ENCODE measurements at places on chromosomes 16 and 17.

DNA sequence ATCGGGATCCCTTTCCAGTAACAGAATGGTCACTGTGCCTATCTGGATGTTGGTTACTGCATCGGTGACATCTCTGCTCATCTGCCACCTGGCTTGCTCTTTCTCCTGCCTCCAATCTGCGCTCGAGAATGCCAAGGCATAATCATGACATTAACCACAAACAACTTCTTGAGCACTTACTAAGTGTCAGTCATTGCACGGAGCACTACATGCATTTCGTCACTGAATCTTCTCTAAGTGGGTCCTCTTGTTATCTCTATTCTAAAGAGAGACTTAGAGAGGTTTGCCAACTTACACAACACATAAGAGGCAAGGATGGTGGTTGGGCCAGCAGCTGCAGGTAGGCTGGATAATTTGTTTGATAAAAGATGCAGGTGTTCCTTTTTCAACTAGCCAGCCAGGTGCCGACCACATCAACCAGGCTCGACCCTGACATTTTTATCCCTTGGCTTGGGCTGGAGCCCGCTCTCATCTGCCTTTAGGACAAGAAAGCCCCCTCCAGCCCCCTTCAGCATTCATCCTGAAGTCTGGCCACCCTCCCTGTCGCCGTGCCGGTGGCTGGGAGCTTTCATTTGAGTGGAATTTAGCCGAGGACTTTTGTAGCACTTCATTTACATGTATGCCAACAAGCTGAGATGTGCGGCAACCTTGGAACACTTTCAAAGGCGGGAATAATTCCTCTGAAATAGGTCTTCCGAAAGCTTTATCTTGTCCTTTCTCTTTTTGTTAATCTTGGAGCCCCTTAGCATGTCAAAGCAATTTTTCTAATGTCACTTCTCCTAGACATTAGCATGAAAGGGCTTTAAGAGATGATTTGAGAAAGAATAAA lies 89.3 kb upstream of the NKD1 start:
- no peak for DNase-seq

DNA sequence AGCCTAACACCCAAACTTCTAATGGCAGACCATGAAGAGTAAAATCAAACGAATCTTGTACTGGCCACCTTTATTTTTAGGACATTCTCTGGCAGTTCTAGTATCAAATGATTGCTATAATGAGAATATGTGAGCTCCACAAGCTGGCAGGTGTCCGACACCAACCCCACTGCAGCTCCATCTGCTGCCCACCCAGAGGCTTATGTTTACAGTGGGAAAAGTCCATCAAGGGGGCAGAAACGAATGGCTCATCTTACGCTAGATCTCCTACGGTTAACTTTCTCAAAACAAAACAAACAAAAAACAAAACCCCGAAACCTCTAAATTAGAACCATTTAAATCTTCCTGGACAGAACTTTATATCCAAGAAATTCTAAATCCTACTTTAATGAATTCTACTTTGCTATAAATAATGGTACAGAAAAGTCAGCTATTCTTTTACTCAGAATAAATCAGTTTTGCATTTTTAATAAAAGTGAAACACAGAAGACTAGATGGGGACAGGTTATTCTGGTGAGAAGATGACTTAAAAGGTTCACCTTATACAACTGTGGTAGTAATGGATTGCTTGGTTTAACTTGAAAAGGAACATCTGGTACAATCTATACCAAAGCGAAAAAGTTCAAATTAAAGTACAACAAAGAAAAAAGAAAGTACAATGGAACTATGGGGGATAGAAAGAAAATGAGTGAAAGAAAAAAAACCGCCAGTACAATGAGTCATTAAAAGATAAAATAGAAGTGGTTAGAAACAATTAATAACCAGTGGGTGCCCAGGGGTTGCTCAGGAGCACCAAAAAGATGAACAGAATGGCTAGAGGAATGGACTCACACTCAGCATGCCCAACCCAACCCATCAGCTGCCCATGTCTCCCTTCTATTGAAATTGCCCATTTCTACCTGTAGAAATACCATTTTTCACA lies 40.2 kb downstream of the GRB2 start:
- no peak for DNase-seq

- DNase-seq = peak; percentile 67
Observed at GRCh38 chr17:29238133-29238850, 8.4 kb upstream of the CRYBA1 start.

DNA sequence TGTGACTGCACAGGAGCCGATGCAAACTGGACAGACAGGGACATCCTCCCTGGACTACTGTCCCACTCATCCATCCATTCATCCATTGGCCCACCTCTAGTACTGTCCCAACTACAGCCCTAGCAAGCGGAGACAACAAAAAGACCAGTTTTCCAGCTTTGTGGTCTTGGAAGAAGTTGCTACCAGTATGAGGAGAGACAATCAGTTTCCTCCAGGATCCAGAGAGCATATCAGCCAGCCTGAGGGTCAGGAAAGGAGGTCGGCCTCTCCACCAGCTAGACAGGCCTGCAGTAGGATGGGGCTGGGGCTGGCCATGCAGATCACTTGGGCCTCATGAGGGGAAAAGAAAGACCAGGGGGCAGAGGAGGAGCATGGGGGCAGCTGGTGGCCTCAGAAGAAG lies 16.8 kb downstream of the KRT33A start:
- DNase-seq = no peak

- peak; percentile 96 for DNase-seq
Observed at GRCh38 chr17:76540381-76541300, 797 bp downstream of the PRCD start.

GRCh38 chr17:54814371-54814770 lies 86.3 kb upstream of the TOM1L1 start:
- no peak for DNase-seq

DNA sequence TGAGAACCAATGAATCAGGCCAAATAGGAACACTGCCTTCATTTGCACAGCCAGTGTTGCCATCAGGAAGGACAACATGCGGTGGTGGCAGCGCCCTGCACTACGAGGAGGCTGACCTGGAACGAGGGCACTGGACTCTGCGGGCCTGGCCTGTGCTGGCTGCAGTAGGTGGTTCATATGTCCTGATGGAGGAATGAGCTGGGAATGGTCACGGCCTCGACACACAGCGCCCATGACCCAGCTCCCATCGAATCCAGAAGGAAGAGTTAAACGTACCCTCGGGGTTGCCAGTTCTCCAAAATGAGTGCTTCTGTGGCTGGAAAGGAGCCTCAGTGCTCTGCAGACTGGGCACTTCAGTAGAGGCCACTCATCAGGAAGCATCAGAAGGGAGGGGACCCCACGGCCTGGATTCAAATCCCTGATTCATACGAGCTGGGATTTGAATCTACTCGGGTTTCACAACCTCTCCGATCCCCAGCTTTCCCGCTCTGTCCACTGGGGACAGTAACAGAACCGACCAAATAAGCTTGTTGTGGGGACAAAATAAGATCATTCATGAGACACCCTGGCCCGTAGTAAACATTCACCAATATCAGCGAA lies 85.5 kb downstream of the ZDHHC7 start:
- no peak for DNase-seq

GRCh38 chr17:41909088-41909487 lies 9.7 kb downstream of the ACLY start:
- no peak for DNase-seq

GRCh38 chr17:80287806-80288567 lies 27.3 kb downstream of the RNF213 start:
- no peak for DNase-seq

GRCh38 chr17:62821189-62822079 lies 13.3 kb upstream of the MARCHF10 start:
- DNase-seq = no peak

DNA sequence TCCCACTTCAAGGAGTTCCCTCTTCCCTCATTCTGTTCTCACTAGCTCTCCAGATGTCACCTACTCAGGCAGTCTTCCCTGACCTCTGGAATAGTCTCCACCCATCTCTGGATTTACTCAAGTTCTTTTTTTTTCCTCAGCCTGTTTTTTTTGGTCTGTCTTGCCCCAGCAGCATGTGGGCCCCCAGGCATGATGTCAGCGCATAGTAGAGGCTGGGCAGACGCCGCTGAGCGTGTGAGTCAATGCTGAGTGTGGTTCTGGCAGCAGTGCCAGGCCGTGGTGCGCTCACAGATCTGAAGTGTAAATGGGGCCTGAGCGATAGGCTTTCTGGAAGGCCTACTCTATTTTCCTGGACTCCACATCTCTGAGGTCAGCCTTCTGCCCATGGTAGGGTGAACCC lies 2.7 kb upstream of the KCNJ18 start:
- DNase-seq = peak; percentile 66

DNA sequence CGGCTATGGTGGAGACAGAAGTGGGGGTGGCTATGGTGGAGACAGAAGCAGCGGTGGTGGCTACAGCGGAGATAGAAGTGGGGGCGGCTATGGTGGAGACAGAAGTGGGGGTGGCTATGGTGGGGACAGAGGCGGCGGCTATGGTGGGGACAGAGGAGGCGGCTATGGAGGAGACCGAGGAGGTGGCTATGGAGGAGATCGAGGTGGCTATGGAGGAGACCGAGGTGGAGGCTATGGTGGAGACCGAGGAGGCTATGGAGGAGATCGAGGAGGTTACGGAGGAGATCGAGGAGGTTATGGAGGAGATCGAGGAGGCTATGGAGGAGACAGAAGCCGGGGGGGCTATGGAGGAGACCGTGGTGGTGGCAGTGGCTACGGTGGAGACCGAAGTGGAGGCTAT lies 24.1 kb downstream of the HEATR9 start:
- no peak for DNase-seq

DNA sequence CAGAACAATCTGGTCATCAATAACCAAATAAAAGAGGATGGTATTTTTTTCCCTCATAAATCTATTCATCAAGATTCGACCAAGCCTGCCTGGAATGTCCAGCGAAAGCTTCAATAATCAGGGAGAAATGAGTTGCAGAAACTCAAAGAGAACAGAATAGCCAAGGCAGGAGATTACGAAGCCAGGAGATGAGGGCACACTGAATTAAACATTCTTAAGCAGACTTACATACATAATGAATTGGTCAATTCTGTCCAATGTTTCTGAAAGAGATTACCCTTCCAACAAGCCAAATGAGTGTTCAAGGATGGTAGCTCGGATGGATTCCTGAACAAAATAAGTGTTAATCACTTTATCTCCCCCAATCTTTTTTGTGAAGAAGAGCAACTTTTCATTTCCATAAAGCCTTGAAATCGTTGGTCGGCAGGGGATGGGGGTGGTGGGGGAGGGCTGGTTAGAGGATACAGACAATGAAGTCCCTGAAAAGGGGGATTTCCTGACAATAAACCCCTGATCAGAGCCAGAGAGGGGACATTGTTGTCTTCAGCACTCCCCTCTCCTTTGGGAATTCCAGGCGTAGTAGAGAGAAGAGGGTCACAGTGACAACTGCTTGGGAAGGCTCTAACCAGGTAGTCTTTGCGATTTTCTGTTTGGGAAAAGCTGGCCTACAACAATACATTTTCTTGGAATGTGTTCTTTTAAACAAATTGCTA lies 20.7 kb downstream of the TOX3 start:
- DNase-seq = no peak

DNA sequence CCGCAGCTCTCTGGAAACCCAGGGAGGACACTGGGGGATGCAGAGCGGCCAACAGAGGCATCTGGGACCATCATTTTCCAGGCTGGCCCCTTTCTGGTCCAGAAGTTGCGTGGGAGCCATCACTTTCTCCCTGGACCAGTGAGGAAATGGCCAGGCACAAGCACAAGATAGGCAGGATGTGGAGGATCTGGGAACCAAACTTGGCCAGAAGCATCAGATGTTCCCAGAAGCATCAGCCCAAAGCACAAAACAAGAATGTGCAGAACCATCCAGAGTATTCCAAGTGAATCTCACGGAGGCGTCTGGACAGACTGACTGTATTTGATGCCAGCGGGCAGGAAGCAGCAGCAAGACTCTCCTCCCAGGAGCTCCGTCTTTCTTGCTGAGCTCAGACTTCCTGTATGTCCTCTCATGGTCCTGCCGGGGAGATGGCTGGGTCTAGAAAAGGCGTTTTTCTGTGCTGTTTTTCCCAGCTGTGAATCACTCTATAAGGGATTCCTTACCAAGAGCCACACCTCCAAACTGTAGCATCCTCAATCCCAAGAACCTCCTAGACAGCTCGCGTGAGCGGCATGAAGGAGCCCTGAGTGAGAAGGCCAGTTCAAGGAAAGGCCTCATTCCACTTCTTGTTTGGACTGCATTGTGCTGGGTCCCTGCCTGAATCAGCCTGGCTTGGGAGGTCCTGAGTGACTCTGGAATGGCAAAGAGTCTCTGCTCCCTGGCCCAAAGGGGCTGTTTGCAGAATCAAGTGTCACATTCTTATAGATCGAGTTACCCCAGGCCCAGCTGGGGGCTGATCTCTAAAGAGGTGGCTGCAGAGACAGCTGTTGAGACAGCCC lies 49.5 kb upstream of the MTSS2 start:
- no peak for DNase-seq

DNA sequence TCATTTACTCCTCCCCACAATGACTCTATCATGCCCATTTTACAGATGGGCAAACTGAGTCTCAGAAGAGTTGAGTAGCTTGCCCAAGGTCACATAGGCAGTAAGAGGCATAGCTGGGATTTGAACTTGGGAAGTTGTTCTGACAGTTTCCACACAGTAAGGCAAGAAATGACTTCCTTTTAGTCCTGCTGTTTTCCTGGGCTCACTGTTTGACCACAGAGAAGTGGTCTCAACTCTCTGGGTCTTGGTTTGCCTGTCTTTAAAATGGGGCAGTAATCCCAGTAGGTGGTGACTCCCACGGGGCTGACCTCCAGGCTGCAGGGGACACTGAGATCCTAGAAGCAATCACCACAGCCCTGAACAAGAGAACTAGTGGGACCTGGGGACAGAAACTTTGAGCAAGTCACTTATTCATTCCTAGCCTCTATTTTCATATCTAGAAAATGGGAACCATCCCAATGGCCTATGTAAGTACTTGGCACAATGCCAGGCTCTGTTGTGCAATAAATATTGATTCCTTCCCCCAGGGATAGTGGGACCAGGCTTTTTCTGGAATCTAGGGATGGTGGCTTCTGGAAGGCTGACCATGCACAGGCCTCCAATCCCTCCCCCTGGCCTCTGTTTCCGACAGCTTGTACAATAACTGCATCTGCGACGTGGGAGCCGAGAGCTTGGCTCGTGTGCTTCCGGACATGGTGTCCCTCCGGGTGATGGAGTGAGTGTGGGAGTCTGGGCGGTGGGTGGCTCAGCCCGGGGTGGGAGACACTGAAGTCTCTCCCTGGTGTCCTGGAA lies 20.5 kb downstream of the DEXI start:
- no peak for DNase-seq

- no peak for DNase-seq
Observed at GRCh38 chr16:66547101-66547989, 2.6 kb downstream of the TK2 start.

- peak; percentile 13 for DNase-seq
Observed at GRCh38 chr17:62628831-62629555, 1.5 kb downstream of the MRC2 start.

- no peak for DNase-seq
Observed at GRCh38 chr17:51527225-51527982, 267.1 kb downstream of the UTP18 start.

Measured in HCEC 1CT (cell line).